ENCODE measurements at places on chromosomes 2 and 18. TPM values are rescaled to one million over a fixed set of nuclear protein-coding genes. Genes with fewer than 3 reads are reported as not detected.

DNA sequence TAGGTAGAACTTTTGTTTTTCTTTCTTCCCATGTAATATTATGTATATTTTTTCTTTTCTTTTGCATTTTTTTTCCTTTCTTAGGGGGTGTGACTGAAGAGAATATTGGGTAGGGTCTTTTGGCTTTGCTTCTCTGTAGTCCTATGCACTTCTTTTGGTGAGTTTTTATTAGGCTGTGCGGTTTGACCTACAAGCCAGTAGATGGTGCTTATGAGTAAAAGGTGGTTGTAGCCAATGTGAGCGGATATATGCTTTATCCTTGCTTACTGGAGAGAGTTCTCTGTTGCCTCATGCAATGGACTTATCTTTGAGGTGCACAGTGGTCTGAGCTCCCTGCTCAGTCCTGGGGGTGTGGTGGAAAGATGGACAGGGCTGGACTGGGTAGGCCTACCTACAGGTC is 52.7 kb downstream of the DSEL start:
- DNase-seq, result no peak

DNA sequence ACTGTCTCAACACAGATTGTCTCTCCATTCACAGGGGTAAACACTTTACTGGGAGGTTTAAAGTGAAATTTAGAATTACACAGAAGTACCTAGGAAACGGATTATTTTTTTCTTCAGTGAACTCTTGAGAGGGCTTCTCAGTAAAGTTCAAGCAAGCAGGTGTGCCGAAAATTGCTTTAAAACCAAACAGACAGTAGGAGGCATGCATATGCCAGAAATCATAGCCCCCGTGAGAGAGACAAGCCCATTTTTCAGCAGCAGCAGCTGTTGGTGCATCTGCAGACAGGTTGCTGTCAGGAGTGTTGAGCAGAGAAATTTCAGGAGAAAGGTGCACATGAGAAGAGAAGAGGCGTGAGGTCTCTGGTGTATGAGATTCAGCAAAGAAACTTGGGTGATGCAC is 2115.5 kb upstream of the CELF4 start:
- no peak for DNase-seq

IL1F10 gene
- total RNA-seq, result not detected

CD226 gene
- total RNA-seq, result 2.0 TPM

Measured in K562 (cell line).